ENCODE measurements at places on chromosomes 16 and 17.

GRCh38 chr16:69338557-69339288 lies 641 bp downstream of the COG8 start:
- DNase-seq = no peak

GRCh38 chr16:51637770-51638094 lies 486.7 kb upstream of the SALL1 start:
- no peak for DNase-seq

- no peak for DNase-seq
Observed at GRCh38 chr17:42408061-42408460, 15.0 kb downstream of the CAVIN1 start.

- no peak for DNase-seq
Observed at GRCh38 chr16:30934827-30935557, 11.6 kb downstream of the FBXL19 start.

GRCh38 chr17:62140836-62141235 lies 75.8 kb upstream of the MED13 start:
- no peak for DNase-seq

DNA sequence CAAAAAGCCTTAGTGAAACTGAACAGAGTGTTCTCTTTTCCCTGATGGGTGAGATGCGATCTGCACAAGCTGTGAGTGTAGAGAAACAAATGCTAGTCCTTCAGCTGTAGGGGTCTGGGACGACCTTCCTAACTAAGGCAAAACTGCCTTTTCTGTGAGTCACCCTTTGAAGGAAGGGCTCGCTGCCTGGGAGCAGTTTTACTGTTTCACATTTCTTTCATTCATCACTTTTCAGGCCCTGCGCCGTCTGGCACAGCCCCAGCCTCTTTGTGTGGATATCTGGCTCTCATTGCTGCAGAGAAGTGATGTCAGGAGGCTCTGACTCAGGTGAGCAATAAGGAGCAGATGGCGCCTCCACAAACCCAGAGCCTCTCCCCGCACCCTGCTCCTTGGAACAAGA lies 57.4 kb downstream of the HS3ST3A1 start:
- no peak for DNase-seq

- DNase-seq = no peak
Observed at GRCh38 chr16:57985204-57986181, 14.6 kb upstream of the CNGB1 start.

DNA sequence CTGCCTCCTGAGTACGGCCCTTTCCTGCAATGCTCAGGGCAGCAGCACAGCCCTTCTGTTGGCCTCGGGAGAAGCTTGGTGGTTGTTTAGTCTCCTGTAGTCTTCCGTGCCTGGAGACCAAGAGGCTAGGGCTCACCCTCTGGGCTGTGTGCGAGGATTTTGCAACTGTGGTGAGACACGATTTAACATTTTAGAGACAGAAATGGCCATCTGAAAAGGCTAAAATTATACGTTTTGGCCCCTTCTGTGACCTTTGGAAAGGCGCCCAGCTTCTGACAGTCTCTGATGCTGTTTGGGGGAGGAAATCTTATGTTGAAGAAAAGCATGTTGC lies 33.1 kb downstream of the FOXL1 start:
- no peak for DNase-seq

GRCh38 chr17:77096570-77097214 lies 44.1 kb upstream of the SEC14L1 start:
- no peak for DNase-seq

- no peak for DNase-seq
Observed at GRCh38 chr16:19938536-19938935, 53.9 kb upstream of the GPRC5B start.

DNA sequence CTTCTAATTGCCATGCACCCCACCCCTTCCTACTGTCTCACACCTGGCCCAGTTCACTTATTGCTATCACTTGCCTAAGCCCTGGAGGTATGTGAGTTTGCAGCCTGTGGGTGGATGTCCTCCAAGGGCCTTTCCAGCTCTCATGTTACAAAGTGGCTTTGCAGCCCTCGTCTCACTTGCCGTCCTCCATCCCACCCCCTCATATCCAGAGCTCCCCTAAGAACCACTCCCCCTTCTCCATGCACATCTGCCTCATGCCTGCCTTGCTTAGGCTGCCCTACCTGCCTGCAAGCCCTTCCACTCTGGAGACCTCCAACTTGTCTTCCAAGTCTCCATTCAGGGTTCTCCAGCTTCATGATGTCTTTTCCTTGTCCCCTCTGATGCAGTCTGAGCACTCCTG lies 119.4 kb upstream of the NLRP1 start:
- DNase-seq = no peak

DNA sequence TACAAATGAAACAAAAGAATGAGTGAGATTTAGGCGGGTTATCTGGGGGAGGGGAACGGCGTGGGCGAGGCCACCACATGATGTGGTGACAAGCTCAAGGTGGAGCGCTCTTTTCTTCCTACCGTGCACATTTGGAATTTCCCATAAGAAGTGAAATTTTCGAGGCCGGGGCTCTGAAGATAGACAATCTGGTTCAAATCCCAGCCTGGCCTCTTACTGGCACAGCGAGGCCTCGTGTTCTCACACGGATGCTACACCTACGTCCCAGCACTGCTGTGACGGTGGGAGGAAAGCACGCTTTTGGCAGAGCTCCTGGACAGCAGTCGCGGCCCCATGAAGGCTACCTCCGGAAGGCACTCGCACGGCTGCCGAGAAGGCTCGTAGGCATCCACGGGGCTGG lies 25.2 kb downstream of the ZDHHC7 start:
- DNase-seq = peak; percentile 18

- DNase-seq = no peak
Observed at GRCh38 chr17:80859002-80859941, 132.4 kb upstream of the CHMP6 start.

- DNase-seq = no peak
Observed at GRCh38 chr16:2526135-2526534, 5.1 kb downstream of the CEMP1 start.

DNA sequence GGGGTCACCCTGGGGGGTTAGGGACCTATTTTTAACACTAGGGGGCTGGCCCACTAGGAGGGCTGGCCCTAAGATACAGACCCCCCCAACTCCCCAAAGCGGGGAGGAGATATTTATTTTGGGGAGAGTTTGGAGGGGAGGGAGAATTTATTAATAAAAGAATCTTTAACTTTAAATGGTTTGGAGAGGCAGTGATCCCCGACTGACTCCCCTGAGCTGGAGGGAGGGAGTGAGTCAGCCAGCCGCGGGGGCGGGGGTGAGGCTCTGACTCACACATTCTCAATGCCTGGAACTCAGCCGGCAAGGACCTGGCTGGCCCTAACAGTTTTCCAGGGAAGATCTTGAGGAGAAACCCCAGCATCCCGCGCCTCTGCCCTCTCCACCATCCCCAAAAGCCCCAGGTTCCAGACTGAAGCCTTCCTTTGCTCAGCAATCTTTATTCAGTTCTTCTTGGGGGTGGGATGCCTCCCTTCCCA lies 1.5 kb downstream of the HCFC1R1 start:
- DNase-seq = peak; percentile 89

DNA sequence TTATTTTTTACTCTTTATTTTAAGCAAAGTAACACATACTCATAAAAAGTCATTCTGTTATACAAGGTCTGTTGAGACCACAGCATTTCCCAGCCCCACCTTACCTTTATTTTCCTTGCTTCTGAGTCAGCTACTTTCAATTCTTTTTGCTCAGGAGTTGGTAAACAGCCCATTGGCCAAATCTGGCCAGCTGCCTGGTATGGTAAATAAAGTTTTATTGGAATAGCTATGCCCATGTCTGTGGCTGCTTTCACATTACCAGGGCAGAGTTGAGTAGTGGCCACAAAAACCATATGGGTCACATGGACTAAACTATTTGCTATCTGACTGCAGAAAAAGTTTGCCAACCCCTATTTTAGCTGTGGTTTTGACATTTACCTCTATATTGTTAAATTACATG lies 3.4 kb upstream of the NSRP1 start:
- DNase-seq = no peak

GRCh38 chr16:70701998-70702397 lies 16.1 kb upstream of the MTSS2 start:
- no peak for DNase-seq

- DNase-seq = no peak
Observed at GRCh38 chr16:53773150-53773846, 69.3 kb downstream of the FTO start.

DNA sequence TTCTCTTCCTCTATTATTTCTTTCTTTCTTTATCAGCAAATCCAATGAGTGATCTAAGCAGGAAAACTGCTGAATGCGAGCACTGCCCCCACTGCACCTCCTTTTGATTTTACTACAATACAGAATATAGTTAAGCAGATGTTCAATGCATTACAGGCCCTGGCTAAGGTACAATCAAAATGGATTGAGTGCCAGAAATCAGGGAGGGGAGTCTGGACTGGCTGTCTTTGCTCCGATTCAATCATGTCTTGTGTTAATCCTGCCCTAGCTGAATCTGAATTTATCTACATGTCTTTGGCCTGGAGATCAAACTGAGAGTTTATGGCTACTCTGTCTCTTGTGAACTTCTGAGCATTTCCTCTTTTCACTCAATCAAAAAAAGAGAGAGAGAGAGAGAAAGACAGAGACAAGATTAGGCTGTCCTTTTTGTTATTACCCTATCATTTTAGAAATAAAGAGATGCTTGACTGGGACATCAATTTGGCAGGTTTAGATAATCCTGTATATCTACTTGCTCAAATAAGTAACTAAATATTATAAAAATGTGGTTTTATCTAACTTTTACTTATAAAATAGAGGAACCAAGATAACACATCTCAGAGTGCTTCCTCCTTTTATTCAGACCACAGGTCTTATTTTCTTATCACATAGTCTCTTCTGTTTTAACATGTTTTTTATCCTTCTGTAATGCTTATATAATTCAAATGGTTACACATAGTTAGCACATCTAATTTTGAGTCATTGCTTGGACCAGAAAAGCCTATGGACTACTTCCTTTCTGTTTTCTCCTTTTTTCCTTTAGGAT lies 656.2 kb downstream of the KCNJ2 start:
- no peak for DNase-seq

GRCh38 chr17:81590121-81590520 lies 38.0 kb upstream of the FAAP100 start:
- DNase-seq = no peak

DNA sequence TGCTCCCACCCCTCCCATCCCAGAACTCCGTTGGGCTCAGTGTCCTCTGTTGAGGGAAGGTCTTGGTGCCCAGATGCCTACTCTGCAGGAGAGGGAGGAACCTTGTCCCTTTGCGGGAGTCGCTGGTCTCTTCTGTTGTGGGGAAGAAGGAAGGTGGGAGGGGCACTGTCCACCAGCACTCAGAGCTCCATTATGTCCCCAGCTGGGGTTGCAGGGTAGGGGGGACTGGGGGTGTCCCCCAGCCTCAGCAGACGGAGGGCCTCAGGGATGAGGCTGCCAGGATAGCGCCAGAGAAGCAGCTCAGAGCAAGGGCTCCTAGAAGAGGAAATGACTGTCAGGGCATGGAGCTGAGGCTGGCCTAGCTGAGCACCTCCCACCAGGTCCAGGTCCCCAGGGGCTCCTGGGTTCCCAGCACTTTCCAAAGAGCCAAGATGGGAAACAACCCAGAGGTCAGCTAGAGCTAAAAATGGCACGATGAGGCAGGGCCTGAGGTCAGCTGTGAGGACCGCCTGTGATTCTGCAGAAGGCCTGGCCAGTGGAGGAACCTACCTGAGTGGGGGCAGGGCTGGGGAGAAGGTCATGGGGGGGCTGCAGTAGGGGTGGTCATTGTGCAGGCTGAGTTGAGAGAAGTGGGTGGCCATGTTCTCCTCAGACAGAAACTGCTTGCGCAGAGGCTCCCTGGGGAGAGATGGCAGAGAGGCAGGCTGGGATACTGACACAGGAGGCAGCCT lies 893 bp downstream of the HCFC1R1 start:
- DNase-seq = no peak

GRCh38 chr16:86664522-86665318 lies 86.4 kb downstream of the FOXL1 start:
- DNase-seq = peak; percentile 17

DNA sequence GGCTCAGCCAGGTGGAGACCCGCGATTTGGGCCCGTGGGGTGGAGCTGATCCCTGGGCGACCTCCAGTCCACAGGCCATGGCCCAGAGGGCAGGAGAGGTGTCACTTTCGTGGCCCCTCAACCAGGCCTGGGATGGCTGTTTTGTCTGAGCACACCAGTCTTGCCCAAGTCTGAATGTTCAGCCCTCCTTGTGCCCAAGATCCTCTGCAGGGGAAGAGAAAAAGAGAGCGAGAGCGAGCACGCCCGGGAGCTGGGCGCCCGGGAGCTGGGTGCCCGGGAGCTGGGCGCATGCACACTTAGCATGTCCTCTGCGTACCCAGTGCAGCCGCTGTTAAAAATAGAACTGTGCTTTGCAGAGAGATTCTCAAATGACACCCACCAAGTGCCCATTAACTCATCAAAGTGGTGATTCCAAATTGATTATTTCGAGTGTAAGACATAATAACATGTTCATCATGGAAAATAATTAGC lies 403.3 kb upstream of the TNRC6C start:
- no peak for DNase-seq

- no peak for DNase-seq
Observed at GRCh38 chr16:59566446-59566845, 832.3 kb upstream of the GOT2 start.

GRCh38 chr17:80109066-80109660 lies 7.8 kb downstream of the GAA start:
- no peak for DNase-seq

DNA sequence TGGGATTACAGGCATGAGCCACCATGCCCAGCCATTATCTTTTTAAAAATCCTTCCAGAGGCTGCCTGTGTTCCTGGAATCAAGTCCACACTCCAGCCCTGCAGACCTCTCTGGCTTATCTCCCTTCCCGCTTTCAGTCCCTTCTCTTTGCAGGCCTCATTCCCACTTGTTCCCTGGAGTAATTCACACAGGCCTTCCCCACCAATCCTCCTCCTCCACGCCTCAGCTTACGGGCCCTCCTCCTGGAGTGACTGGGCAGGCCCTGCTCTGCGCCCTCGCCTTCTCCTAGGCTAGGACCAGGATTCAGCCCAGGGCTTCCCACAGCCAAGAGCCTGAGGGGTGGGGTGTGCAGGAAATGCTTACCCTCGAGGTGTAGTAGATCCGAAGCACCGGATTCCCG lies 2.8 kb downstream of the CDIPT start:
- DNase-seq = no peak

- no peak for DNase-seq
Observed at GRCh38 chr17:73691321-73691766, 47.1 kb upstream of the SDK2 start.

DNA sequence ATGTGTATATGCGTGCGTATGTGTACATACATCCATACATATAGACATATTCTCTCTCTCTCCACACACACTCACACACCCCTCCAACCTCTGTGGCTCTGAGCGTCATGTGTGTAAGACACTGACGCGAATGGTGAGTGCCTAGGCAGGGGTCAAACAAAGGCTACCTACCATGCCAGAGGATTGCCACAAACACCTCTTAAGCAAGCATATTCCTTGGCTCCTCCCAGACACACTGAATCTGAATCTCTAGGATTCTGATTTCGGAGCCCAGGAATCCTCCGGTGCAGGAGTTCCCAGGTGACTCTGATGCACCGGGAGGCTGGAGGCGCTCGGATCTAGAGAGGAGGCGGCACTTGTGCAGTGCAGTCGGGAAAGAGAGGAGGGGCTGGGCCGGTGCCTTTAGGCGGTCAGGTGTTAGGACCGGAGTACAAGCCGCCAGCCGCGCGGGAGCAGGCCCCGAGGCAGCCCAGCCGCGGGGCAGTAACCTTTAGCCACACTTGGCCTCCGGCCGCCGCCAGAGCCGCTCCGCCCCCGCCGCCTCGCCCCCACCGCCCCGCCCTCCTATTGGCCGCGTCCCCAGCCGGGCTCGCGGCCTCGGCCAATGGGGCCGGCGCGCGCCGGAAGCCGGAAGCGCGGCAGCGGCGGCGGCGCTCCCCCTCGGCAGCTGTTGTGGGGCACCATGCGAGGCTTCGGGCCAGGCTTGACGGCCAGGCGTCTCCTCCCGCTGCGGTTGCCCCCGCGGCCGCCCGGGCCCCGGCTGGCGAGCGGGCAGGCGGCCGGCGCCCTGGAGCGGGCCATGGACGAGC lies at the start of gene MLYCD:
TSS of gene MLYCD (plus strand) at position 653 of the 809 bp plus-strand sequence. CDS start at position 683, 30 bp downstream.
- peak; percentile 65 for DNase-seq

Data from activated T-helper 9 cell treated with anti-CD3 and anti-CD28 coated beads, Interleukin-2, amount 50 U/mL, for 16 hours (primary cell).